Progenitor cell of endocrine pancreas (in vitro differentiated cells): ENCODE measurements at places on chromosomes 11 and 22. TPM values are rescaled to one million over a fixed set of nuclear protein-coding genes. Genes with fewer than 3 reads are reported as not detected.

DNA sequence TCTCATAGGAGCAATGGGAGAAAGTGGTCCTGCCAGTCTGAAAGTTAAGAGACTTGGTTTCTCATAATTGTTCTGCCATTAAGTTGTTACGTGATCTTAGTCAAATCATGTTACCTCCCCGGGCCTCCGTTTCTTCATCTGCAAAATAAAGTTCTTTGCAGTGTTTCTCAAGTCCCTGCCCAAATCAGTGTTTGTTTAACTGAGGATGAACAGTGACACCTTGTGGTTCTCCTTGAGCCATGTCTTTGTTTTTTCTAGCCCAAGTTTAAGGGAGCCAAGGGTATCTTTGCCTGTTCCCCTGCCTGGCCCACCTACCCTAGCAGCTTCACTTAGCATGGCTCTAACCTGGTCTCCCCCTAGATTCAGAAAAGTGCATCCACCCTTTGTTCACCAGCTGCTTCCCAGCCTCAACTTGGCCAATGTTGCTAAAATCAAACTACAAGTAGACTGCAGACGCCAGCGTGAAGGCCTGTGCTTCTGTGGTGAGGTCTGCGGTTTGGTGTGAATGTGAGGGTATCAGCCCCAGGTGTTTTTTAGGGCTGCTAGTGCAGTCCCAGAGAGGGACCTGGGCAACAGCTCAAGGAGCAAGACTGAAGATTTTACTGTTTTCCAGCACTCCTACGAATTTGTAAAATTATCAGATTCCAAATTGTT lies 35.5 kb downstream of the FZD4 start:
- DNase-seq = no peak

GRCh38 chr11:72653649-72654048 lies 20.6 kb downstream of the PDE2A start:
- no peak for DNase-seq

DNA sequence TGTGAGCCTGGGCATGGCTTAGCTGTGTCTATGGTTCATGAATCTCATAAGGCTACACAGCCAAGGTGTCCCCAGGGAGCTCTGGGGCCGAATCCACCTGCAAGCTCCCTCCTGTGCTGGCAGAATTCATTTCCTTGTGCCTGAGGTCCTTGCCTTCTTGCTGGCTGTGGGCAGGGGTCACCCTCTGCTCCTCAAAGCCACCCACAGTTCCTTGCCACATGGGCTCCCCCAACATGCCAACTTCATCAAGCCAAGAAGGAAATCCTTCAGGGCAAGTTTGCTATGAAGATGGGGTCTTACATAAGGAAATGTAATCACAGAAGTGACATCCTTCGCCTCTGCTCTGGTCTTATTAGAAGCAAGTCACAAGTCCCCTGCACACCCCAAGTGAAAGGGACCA lies 24.8 kb downstream of the LARGE1 start:
- no peak for DNase-seq

DNA sequence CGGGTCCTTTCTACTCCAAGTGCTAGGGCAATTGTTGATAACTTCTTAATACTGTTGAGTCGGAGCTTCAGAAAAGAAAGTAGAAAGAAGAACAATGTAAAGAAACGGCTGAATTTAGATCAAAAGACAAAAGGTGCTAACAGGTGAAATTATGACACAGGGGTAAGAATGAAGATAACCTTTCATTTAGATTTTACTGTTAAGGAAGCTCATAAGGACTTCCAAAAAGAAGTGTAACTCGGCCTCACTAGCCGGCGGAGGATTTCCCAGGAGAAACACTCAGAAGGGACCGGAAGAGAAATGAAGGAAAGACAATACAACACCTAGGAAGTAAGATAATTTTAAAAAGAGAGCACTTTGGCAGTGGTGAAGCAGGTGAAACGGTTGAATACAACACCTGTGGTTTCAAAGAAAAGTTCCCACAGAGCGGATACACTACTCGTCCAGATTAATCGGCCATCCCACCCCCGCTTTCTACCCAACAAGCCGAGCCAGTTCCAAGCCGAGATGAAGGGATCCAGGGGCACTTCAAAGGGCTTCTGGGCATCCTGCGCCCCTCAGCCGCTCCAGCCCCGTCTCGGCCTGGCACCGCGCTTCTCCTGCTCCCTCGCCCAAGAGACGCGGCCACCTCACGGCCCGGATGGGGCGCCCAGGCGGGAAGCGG lies 737 bp downstream of the PPP2R1B start:
- no peak for DNase-seq

DNA sequence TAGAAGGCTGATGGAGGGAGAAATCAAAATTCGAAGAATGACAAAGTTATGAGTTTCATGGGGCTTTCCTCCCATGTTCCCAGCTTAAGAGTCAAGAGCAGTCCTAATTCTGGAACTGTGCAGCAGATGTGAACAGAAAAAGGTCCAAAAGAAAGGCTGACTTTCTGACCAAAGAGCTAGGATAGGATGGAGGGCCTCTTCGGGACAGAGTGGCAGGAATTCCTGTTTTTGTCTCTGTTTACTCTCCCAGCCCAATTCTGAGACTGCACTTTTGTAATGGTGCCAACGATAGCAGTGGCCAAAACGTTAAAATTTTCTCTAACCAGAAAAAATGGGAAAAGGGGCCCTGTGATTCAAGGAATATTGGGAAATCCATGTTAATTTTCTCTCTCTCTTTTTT lies 193.6 kb downstream of the EFCAB6 start:
- DNase-seq = no peak

GRCh38 chr11:26399336-26399735 lies 67.4 kb downstream of the ANO3 start:
- DNase-seq = no peak

- no peak for DNase-seq
Measured at GRCh38 chr11:60183591-60184205, 815 bp upstream of the MS4A6A start.

GRCh38 chr11:46385169-46386004 lies 3.9 kb downstream of the MDK start:
- DNase-seq = no peak

GRCh38 chr11:16007514-16007913 lies 348.8 kb downstream of the SOX6 start:
- DNase-seq = no peak

GRCh38 chr11:62958547-62959421 lies 26.0 kb downstream of the SLC22A6 start:
- no peak for DNase-seq

STK33 gene
- total RNA-seq = 22.6 and 23.4 TPM in 2 replicates

OTUB1 gene
- total RNA-seq = 122 and 124 TPM in 2 replicates
